Keratinocyte (primary cell): ENCODE measurements at places on chromosomes 3 and 15.

- no peak for DNase-seq
Observed at GRCh38 chr15:55562601-55563000, 25.5 kb downstream of the PYGO1 start.

DNA sequence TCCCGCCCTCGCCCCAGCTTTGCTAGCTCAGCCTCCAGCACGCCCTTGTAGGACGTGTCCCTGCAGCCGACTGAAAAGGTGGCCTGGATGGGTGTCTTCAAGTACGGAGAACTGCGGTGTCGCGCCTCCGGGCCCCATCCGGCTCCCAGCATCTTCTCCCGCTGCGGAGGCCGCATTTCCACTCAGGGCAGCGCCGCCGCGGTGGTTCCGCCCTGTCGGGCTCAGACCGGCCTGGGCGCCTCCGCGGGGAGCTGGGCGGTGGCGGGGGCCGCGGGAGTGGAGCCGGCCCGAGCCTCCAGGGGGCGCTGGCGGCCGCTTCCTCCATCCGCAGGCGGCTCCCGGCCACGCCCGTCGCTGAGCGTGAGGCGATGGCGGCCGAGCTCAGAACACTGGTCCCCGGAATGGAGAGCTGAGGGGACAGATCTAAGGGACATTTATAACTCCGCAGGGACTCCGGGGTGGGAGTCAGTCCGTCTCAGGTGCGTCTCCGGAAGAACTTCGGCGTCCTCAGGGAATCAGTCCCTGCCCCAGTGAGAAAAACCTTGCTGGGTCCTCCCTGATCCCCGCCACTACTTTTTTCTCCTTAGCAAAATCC, 13.6 kb upstream of the SMCO1 start:
- no peak for DNase-seq

- DNase-seq = no peak
Observed at GRCh38 chr3:86413645-86414044, 577.3 kb downstream of the VGLL3 start.

DNA sequence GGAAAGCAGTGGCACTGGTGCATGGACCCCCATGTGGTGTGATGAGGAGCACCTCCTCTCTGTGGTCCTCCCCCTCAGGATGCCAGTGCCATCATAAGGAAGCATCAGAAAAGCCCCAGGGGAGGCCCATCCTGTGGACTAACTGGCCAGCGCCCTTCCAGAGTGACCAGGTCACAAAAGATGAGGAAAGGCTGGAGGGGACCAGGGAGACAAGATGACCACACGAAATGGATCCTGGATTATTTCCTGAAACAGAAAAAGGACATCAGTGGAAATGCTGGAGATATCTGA, 56.4 kb downstream of the TPRA1 start:
- DNase-seq = no peak
